ENCODE measurements at places on chromosomes 4 and X. TPM values are rescaled to one million over a fixed set of nuclear protein-coding genes. Genes with fewer than 3 reads are reported as not detected.

Gene PABPC1L2A
- not detected for total RNA-seq

Gene GAGE2A
- total RNA-seq = not detected

Gene TCEAL9
- total RNA-seq = 55.9 TPM

Gene CXorf38
- total RNA-seq = 21.8 TPM

Gene SPANXN4
- total RNA-seq = not detected

Gene FOXP3
- total RNA-seq = 0.34 TPM

Gene FAM9A
- total RNA-seq = not detected

Gene GABRB1
- total RNA-seq = 0.69 TPM

Gene FAM114A1
- total RNA-seq = 121 TPM

Gene PASD1
- total RNA-seq = not detected

Gene PRDM5
- total RNA-seq = 8.5 TPM

Gene ABCG2
- total RNA-seq = 2.5 TPM

Gene KIAA1210
- not detected for total RNA-seq

Gene GAR1
- 4.7 TPM for total RNA-seq

Gene FDCSP
- total RNA-seq = 183 TPM

Gene REELD1
- not detected for total RNA-seq

Gene NUDT11
- 2.8 TPM for total RNA-seq

Gene CENPVL1
- not detected for total RNA-seq

Gene JAKMIP1
- not detected for total RNA-seq

Gene TEX13C
- not detected for total RNA-seq

Gene PHKA1
- total RNA-seq = 6.5 TPM

Gene KCND1
- total RNA-seq = 1.00 TPM

Gene SSX1
- total RNA-seq = 0.34 TPM

Gene MAPK10
- total RNA-seq = 8.9 TPM

Gene FGG
- not detected for total RNA-seq

Gene ABLIM2
- total RNA-seq = 0.36 TPM

Gene PTTG2
- 0.33 TPM for total RNA-seq

Gene PRR32
- total RNA-seq = not detected

Gene TSR2
- total RNA-seq = 7.6 TPM

Gene DSPP
- total RNA-seq = not detected

Gene SYNPO2
- total RNA-seq = under 0.01 TPM

Data from melanocyte of skin (primary cell).